Cerebellar nuclear complex (tissue), 1 donor: ENCODE measurements at places on chromosomes 5 and 9.

DNA sequence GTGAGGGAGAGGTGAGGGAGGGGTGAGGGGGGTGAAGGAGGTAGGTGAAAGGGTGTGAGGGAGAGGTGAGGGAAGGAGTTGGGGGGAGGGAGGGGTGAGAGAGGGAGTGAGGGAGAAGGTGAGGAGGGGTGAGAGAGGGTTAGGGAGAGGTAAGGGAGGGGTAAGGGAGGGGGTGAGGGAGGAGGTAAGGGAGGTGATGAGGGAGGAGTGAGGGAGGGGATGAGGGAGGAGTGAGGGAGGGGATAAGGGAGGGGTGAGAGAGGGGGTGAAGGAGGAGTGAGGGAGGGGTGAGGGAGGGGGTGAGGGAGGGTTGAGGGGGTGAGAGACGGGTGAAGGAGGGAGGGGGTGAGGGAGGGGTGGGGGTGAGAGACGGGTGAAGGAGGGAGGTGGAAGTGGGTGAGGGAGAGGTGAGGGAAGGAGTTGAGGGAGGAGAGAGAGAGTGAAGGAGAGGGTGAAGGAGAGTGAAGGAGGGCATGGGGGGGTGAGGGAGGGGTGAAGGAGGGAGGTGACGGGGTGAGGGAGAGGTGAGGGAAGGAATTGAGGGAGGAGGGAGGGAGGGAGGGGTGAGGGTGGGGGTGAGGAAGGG, 18.5 kb downstream of the NINJ1 start:
- DNase-seq = no peak

DNA sequence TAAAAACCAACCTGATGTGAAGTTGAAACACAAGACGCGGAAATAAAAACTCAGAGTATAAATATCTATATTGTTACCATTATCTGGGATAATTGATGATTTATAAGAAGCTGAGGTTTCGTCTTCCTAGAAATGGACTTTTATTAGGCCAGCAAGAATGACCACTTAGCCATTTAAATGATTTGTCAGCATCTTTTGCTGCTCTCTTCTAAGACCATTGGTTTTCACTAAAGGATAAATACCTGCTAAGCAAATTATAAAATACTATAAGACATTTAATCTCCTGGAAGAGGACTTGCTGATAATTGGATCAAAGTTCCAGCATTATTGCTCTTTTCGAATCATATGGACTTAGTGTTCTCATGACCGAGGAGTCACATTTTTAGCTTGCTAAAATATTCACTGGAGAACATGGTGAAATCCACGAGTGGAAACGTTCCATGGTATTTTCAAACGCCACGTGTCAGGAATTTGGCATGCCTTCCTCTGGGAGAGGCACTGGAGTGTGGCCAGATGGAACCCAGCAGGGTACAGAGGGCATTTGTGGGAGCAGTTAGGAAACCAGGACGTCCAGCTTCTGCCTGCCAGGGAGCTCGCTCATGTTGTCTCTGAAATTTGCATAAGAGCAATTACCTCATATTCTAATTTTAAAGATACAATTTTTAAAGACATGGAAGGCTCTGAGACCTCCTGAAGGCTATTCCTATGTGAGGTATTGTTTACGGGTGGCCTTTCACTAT, 43.1 kb downstream of the TNFAIP8 start:
- peak; percentile 40 for DNase-seq

GRCh38 chr5:150596826-150597225, 43.6 kb upstream of the SYNPO start:
- no peak for DNase-seq

GRCh38 chr5:148523139-148523538, 131.2 kb downstream of the HTR4 start:
- no peak for DNase-seq

GRCh38 chr9:79371948-79372555, 199.7 kb upstream of the TLE4 start:
- DNase-seq = no peak

DNA sequence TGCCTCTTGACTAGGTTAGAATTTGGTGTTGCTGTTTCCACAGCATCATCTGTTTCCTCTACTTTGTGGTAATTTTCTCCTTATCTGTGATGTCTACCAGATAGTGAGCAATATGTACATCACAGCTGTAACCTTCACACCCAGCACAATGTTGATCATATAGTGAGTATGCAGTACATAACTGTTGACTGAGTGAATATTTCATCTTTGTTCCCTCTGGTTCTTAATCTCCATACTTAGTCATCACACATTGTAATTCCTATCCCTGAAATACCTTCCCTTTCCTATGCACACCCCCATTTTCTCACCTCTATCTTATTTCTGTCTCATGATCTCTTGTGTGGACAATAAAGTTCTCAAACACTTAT, 115.9 kb downstream of the KIF4B start:
- DNase-seq = no peak

DNA sequence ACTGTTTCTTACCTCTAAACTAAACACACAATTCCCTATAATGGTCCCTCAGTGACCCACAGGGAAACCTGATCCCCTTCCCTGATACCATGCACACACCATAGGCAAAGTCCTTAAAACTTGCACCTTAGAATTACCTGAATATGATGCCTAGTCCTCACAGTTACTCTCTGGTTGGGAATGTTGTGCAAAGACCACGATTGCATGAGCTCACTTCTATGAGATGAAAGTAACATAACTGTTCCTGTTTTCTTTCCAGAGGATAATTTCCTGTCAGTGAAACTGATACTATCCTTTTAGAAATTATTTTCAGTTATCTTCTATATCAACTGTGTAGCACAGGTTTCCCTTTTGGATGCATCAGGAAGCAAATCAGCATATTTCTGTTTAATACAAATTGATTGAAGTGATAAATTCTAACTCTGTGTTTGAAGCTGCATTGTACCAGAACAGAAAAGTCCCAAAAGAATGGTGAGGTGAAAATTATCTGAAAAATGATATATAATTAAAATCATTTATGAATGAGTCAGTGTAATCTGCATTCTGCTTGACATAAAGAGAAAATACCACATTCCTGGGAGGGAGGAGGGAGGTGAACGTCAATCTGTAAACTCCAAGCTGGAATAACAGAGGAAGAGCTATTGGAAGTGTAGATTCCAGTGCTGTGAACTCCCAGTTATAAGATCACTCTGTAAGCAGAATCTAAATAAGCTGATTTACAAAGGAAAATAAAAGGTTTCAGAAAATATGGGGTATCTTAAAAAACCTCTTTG, 51.2 kb upstream of the TNFAIP8 start:
- no peak for DNase-seq

DNA sequence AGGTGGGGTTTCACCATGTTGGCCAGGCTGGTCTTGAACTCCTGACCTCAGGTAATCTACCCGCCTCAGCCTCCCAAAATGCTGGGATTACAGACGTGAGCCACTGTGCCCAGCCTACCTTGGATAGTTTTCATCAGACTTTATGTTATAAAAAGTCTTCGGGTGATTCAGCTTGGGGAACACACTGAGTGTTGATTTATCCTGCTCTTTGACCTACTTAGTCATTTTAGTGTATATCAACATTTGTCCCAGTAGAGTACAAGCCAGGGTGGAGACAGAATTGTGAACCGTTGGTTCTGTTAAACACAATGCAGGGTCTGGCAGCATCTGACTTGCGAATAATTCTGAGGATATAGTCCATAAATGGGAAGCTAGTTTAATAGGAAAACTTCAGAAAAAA, 39.7 kb downstream of the NFX1 start:
- no peak for DNase-seq

- no peak for DNase-seq
These were observed 5.8 kb upstream of the PAIP2 start for GRCh38 chr5:139335811-139336210.

DNA sequence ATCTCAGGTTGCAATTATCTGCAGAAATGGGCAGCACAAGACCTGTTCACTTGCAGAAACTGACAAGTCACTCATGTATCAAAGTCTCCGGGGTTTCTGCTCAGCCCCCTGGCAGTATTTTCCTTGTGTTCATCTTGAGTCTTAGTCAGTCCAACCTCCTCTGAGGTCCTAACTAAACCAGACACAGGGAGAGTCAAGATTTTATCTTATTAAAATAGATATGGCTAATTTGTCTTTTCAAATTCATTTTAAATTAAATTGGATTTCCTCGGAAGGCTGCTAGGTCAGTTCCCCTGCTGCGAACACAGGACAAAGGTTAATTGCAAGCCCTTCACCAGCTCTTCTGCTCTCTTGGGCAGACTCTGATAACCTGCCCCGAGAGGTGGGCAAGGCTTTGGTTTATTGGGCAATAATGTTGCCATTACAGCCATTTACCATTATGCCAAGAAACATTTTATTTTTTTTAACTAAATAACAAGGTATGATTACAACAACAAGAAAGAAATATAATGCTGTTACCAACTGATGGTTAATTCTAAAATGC, 103.5 kb downstream of the MAPKAP1 start:
- no peak for DNase-seq

- no peak for DNase-seq
These were observed 18.6 kb downstream of the RXRA start for GRCh38 chr9:134344800-134345310.

- DNase-seq = no peak
These were observed 18.1 kb upstream of the SCAI start for GRCh38 chr9:125161284-125161918.

DNA sequence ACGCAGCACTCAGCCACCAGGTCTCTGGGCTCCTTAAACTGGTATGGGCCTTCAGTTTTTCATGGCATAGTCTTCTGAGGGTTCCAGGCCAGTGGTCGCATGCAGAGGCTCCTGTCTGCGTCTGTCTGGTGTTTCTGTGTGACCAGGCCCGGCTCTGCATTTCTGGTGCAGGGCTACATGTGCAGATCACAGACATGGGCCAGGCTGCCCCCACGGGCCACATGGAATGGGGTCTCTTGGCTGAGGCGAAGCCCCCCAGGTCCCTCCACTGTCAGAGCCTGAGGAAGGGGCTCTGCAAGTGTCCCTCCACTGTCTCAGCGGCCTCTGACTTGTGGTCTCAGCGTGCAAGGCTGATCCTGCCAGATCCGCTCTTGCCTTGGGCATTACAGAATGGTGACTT, 15.6 kb upstream of the CARD19 start:
- no peak for DNase-seq

DNA sequence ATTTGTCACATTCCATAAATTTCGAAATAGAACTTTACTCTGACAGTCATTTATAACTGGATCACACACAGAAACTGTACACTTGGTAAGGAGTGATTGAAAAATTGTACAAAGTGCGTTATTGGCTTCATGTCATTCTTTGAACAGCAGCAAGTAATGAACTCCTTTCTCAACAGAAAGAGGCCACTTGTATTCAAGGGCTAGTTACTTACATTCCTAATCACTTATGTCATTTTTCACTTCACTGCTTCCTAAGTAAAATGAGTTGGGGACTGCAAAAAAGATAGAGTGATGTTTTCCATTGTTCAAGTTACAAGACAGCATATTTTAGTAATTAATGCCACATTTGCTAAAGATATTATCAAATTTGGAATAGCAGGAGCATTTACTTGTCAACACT, 893.2 kb downstream of the DTWD2 start:
- no peak for DNase-seq

DNA sequence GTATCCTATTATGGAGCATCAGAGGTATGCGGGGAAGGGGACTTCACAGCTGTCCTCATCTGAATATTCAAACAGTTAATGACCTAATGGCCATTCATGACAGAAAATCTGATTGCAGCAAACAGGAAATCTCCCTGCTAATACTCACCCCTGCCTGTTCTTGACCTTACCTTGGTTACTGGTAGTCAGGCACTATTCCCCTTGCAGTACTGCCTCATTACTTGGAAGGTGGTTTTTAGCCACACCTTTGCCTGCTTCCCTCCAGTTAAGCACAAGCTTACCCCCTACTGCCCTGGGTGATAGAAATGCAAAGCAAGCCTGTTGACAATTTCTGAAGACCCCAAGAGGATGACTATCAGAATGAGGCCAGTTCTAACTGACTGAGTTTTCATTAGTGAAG, 332.4 kb downstream of the NTRK2 start:
- no peak for DNase-seq

DNA sequence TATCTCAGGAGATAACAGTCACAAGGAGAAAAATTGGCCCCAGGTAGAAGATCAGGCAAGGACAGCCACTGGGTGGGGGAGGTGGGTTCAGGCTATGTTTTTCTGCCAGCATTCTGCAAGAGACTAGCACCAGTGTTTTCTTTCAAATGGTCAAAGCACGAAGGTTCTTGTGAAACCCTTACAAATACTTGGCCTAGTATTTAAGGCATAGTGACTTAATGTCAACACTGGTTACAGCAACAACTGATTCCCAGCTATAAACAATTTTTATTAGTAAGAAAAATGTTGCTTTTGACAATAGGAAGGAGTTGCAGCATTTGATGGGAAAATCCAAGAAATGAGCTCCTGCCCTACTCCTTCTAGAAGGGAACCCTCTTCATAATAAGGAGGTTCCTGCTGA, 349.6 kb downstream of the SLIT3 start:
- no peak for DNase-seq

DNA sequence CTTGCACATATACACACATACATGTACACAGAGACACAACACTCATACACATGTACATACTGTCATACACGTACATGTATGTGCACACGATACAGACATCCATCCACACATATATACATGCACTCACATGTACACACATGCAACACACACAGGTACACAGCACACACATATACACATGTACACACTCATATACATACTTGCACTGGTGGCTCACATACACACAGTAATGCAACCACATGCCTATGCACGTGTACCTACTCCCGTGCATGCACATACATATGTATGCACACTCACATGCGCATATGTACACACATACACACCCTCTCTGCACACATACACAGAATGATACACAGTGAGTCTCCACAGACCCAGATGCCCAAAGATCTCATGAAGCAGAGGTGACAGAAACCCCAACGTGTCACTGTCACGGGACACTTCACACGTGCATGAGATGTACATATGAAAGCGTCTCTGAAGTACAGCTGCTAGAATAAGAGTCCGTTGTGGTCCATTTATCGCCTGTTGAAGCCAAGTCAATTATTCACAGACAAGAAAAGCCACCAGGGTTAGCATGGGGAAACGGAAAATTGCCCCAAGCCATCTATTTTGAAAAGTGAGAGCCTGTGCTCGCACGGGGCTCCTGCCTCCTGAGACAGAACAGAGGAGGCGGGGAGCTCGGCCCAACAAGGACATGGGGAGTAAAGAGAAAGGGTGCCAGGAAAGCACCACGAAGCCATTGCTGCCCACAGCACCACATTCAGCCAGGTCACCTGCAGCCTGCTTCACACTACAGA, 24.9 kb downstream of the LPCAT1 start:
- DNase-seq = no peak

- DNase-seq = no peak
These were observed 301.1 kb downstream of the FAM170A start for GRCh38 chr5:119930490-119930889.

DNA sequence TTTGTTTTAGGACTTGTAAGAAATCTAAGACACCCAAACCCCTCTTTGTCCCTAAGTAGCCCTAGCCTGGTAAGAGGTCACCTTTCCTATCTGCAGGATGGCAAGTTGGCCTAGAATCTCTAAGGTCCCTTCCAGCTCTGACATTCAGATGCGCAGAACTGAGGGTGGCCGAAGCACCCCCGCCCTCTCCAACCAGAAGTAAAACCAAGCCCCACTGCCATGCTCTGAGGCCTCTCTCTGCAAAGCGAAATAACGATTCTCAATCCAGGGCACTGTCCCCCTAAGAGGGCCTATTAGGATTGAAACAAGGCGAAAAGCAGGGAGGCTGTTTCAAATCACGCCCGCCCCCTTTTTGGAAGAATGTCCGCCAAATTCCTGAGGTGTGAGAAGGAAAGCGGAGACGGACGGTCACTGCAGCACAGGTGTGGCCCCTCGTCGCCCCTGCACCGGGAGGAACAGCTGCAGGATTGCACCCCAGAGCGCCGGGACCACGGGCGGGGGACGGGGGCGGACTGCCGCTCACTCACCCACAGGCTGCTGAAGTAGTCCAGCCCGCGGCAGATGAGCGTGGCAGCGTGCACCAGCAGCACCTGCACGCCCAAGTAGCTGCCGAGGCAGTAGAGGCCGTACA, 824 bp downstream of the TMEM245 start:
- no peak for DNase-seq
